Stimulated activated CD4-positive, alpha-beta T cell treated with anti-CD3 and anti-CD28 coated beads, Interleukin-2, amount 100 ng/mL, for 24 hours (primary cell): ENCODE measurements at places on chromosomes 6 and 20.

GRCh38 chr6:101776919-101777350, 383.4 kb downstream of the GRIK2 start:
- no peak for DNase-seq

- DNase-seq: no peak
Measured at GRCh38 chr20:52812231-52812847, 159.8 kb upstream of the TSHZ2 start.

DNA sequence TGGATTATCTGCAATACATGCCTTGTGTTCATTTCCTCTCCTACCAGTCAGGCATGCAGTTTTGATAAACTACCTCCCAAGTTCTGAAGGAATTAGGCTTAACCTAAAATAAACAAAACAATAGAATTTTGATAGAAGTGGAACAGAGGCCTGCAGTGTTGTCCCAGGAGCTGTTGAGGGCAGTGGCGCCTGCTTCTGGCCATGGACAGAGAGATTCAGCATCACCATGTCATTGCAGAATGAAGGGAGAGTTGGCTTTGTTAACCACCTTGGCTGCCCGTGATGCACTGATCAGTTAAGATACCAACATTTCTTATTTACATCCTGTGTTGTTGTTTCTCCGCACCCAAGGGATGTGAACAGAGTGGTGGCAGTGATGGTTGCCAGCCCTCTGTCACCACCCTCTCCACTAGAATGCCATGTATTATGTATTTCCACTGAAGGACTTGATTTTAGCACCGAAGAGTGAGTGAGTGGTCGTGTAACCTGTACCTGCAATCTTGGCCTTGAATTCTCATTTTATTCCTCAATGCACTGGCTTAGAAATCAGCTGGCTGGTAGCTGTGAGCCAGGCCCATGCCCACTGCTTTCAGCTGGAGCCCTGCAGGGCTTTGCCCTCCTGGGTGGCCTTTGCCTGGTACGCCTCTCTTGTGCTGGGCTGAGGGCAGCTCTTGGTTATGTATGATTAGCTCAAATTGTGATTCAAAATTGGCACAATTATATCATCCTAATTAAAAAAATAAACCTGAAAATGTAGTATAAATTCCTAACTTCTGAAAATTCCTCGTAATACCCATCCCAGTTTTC, 56.5 kb downstream of the SHLD1 start:
- DNase-seq: no peak

GRCh38 chr20:61439251-61439650, 187.2 kb downstream of the CDH4 start:
- DNase-seq: no peak

GRCh38 chr20:4180356-4180755, 165.0 kb upstream of the RNF24 start:
- no peak for DNase-seq

GRCh38 chr6:18632670-18633410, 245.7 kb downstream of the RNF144B start:
- no peak for DNase-seq

GRCh38 chr6:163962627-163963117, 548.2 kb downstream of the QKI start:
- DNase-seq: no peak

DNA sequence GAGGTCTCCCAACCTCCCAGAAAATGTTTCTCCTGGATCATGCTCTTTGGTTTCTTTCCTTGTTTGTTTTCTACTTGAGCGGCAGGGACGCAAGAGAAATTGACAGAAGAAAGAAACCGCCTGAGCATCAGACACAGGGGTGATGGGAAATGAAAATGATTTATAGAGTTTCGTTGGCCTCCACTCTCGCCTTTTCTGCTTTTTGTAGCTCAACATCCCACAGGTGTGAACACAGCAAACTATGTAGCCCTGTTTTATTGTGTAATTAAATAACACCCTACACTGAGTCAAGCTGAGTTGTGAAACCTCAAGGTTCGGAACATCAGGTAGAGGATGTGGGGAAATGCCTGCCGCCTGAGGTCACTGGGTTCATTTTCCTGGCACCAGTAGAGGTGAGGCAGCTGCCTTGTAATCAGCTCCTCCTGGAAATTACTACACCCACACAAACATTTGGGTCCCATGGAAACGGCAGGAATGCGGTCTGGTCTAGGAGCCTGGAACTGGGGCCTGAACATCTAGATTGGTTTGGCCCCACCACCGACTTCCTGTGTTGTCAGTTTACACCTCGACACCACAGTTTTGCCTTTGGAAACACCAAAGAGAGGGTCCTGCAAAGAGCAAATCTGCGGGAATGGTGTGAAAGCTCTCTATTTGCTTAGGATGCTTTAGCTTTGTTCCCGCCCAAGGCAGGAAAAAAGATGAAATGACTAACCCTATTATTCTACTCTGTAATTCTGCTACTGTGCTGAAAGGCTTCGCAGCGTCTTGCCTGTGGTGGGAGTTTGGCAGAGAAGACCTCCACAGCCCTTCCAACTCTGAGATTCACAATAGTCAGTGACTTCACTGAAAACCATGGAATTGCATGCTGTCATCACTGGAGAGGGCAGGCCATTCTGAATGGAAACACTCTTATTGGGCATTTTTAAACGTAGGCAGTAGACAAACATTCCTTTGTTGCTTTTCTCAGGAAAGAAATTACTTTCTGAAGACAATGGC, 53.0 kb downstream of the ADAT2 start:
- DNase-seq: no peak

DNA sequence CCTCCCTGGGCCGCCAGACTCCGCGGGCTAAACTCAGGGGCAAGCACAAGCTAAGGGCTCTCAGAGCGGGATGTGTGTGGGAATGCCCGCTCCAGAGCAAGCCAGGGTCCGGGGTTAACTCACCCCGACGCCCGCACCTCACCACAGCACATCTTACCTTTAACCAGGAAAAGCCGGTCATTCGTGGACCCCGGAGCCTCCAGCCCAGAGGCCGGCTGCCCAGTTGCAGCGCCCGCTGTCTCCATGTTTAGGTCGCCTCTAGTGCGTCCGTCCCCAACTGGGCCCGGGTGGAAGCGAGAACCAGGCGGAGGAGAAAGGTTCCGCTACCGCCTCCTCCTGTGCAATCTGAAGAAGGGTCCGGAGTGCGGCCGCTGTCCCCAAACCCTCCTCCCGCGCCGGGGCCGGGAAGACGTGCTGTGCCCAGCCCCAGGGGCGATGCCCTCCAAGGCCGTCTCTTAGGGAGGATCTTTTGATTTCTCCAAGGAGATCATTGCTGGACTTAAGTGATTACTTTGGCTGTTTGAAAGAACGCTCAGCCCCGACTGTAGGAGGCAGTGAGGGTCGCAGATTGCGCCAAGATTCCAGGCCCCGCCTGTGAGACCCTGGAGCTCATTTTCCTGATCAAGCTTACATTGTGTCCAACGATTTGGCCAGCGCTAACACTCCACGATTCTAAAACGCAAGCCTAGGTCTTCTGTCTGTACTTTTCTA, at the start of gene TMEM242:
TSS of gene TMEM242 (minus strand) at position 265 of the 711 bp plus-strand sequence. CDS start at position 245, 20 bp downstream.
- DNase-seq: peak; percentile 91

- DNase-seq: no peak
Measured at GRCh38 chr6:101705866-101706265, 312.4 kb downstream of the GRIK2 start.

DNA sequence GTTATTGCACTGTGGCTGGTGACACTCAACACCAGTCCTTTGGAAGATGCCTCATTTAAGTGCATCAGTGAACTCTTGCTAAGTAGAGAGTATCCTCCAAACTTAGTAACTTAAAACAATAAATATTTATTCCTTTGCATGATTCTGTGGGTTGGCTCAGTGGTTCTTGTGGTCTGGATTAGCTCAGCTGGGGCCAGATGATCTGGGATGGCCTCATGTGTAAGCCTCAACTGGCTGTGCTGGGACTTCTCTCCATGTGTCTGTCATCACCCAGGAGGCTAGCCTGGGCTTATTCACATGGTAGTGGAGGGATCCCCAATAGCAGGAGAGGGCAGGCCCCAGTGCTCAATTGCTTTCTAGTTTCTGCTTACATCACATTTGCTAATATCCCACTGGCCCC, 8.3 kb downstream of the LRRN4 start:
- DNase-seq: no peak

DNA sequence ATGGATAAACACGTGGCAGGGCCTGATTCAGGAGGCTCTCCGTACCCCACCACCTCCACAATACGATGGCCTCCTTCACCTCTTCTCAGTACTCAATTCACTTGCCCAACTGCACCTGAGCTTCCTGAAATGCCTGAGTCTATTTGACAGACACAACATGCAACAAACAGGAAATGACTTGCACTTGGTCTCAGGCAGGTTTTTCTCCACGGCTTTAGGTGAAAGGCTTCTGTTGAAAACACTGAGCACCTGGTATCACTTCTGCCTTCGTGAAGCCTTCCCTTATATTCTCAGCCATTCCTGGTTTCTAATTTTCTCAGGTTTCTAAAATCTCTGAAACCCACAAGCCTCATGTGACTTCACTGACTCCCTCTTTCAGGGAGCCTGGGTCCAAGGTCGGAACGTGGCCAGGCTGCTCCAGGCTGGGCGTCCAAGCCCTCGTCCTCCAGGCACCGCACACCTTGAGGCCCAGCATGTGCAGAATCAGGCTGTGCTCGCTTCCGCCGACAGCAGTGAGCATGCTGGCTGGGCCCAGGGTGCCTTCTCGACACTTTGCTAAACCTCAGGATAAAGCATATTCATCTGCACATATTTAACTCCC, 34.7 kb downstream of the TAF4 start:
- peak; percentile 10 for DNase-seq

DNA sequence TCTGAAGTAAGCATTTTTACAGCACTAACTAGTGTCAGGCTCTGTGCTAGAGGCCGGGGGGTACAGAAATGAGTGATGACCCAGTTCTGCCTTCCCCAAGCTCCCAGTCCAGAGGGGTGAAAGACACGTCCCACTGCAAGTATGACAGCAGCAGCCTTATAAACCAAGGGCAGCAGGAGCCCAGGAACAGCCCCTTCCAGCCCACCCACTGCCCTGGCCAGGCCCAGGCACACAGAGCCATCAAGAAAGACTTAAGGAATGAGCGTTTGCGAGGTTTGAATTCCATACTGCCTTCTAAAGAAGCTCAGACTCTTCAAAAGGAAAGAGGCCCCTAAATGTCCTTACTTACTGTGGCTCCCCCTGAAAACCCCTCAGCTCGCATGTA, 10.0 kb downstream of the TRERF1 start:
- DNase-seq: no peak

DNA sequence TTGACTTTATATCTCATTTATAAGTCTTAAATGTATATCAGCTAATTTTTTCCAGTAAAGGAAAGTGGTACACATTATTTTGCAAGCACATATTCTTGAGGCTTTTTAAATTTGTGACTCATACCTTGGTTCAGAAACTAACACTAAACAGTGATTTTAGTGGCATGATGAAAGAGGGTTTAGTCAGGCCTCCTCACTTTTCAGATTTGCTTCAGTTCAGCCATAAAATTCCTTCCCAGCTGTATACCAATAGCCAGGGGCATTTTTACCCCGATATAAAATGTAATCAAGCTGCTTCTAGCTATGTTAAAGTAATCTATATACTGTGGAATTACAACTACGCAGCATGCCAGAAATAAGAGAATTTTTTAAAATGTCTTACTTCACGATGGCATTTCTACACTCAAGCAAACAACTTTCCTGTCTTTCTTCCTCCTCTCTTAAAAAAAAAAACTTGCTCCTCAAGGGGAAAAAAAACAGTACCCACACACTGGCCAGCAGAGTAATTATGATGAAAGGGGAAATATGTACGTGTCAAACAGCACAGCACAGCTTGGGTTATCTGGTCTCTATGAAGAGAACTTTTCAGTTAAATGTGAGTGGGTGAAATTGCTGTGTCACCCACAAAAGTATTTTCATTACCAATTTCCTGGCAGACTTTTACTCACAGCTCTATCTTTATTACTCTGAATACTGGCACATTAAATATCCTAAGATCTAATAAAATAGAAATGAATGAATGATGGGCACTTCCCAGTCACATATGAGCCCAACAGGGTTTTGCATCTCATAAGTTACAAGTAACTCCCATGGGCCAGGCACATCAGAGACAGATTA, 244.8 kb upstream of the TENT5A start:
- no peak for DNase-seq

DNA sequence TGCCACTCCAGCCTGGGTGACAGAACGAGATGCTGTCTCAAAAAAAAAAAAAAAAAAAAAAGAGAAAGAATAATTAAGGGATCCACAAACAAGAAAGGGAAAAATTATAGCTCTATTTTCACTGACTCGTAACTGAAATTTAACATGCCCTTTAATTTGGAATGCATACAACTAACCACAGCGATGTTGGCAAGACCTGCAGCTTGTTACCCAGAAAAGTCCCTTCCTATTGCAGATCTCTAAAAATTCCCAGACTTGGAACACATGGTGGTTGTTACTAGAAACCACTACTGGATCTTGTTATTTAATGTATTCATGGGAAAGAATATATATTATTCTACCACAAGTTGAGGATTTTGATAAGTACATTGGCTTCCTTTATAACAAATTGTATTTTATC, 27.8 kb upstream of the SMIM28 start:
- no peak for DNase-seq

GRCh38 chr20:1710484-1710883, 52.9 kb upstream of the SIRPG start:
- no peak for DNase-seq

- DNase-seq: no peak
Measured at GRCh38 chr6:127934956-127935355, 34.1 kb upstream of the THEMIS start.

DNA sequence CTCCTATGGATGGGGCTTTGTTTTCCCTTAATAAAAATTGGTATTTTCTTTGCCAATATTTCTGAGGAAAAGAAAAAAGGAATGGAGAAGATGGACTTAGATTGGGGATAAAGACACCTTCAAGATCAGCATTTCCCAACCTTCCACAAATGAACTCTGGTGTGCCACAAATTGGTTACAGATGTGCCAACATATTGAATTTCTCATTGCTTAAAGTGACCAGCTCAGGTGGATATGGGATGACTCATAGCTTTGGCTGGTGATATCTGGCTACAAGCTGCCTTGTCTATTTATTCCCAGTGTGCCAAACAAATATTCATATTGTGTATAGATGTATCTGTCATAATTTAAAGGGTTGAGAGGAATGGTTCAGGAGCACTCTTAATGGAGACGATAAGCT, 32.5 kb downstream of the THEMIS start:
- no peak for DNase-seq

GRCh38 chr6:122621638-122622037, 11.4 kb downstream of the PKIB start:
- no peak for DNase-seq

DNA sequence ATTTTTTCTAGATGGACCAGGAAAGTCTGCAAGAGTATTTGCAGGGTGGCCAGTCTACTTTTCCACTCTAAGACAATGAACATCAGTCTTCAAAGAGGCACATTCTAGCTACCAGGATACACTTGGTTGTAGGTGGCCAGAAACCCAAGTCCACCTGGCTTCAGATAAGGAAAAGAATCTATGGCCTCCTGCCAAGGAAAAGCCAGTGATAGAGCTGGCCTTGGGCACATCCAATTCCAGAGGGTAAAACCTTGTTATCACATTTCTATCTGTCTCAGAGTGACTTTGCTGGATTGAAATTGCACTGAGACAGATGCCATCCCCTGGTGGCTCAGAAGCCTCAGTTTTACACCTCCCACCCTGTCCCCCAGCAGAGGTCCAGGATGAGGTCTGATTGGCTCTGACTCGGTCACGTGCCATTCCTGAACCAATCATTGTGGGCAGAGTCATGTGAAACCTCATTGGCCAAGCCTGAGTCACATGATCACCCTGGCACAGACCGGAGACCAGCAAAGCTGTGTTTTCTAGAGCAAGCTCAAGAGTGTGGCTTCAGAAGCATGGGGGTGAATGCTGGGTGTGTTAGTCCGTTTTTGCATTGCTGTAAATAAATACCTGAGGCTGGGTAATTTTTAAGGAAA, 497.4 kb upstream of the SULF2 start:
- DNase-seq: no peak

- DNase-seq: no peak
Measured at GRCh38 chr6:28082939-28083338, 2.6 kb downstream of the ZNF165 start.
